ENCODE measurements at places on chromosomes 13 and 19.

GRCh38 chr13:64482373-64482772, 2747.8 kb downstream of the PCDH9 start:
- no peak for DNase-seq

- DNase-seq = no peak
These were observed 77.2 kb upstream of the SLC10A2 start for GRCh38 chr13:103143432-103143831.

DNA sequence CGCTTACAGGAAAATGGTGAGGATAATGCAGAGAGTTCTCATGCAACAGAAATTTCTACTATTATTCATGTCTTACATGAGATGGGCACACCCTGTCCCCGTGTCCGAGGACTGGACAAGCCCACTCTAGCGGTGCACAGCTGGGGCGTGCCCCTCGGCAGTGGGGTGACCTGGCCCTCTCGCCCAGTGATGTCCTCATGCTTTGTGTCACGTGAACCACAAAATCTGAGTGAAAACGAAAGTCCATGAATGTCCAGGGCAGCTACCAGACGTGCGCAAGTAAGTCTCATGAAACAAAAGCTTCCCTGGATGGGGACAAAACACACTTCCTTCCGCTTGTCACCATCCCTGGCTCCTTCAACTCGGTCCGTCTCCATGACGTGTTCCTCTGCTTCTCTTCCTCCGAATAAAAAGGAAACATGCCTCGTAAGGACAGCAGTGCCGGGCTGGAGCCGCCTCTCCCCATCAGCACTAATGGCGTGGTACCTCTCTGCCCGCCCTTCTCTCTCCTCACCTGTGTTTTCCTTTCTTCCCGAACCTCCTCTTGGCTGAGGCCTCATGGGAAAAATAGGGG, 45.6 kb downstream of the ANKRD10 start:
- no peak for DNase-seq

GRCh38 chr13:75145927-75146326, 336.0 kb downstream of the TBC1D4 start:
- DNase-seq = no peak

DNA sequence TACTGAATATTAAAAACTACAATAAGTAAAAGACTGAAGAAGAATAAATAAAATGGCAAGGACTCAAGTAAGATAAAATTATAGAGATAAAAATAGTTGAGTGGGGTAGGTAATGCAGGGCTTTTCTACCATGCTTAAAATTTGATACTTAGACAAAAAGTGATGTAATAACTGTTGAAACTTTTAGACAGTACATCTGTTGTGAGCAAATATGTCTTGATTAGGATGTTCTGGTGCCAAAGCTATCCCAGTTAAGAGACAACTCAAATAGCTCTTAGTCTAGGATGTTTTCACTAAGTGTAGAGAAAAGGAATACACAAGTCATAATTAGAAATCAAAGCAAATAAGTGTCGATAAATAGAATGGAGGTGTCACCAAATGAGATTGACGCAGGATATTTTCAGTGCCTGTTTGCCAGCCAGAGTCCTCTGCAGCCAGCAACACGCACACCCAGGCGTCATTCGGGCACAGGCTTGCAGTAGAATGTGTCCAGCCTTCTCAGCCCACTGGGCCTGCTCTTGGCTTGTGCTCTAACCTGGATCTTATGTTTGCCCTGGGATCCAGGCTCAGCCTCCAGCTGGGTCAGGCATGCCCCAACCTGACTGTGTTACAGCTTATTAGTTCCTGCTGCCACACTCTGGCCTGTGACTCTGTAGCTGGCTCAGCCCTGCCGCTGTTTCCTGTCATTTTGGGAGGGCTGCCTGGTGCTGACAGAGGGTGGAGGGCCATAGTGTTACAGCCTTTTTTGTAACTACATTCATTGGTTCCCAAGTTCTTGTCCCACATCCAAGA, 766.2 kb downstream of the PCDH17 start:
- DNase-seq = no peak

GRCh38 chr19:45464852-45465441, 2.8 kb upstream of the FOSB start:
- no peak for DNase-seq

- DNase-seq = no peak
These were observed 99.5 kb upstream of the SPATA13 start for GRCh38 chr13:24060993-24061392.

DNA sequence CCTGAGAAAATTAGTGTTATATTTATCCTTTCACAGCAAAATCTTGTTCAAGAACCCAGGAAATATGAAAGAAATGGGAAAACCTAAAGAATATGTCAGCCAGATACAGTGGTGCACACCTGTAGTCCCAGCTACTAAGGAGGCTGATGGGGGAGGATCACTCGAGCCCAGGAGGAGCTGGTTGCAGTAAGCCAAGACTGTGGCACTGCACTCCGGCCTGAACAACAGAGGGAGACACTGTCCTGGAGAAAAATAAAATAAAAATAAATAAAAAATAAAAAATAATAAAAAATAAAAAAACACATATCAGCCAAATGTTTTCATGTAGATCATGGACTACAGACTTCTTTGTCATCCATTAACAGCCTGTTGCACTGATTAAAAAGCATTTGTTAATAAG, 244.8 kb upstream of the KLHL1 start:
- DNase-seq = no peak

GRCh38 chr19:39405958-39406655, 540 bp upstream of the ZFP36 start:
- DNase-seq = no peak

GRCh38 chr13:105996391-105997025, 539.0 kb downstream of the EFNB2 start:
- no peak for DNase-seq

DNA sequence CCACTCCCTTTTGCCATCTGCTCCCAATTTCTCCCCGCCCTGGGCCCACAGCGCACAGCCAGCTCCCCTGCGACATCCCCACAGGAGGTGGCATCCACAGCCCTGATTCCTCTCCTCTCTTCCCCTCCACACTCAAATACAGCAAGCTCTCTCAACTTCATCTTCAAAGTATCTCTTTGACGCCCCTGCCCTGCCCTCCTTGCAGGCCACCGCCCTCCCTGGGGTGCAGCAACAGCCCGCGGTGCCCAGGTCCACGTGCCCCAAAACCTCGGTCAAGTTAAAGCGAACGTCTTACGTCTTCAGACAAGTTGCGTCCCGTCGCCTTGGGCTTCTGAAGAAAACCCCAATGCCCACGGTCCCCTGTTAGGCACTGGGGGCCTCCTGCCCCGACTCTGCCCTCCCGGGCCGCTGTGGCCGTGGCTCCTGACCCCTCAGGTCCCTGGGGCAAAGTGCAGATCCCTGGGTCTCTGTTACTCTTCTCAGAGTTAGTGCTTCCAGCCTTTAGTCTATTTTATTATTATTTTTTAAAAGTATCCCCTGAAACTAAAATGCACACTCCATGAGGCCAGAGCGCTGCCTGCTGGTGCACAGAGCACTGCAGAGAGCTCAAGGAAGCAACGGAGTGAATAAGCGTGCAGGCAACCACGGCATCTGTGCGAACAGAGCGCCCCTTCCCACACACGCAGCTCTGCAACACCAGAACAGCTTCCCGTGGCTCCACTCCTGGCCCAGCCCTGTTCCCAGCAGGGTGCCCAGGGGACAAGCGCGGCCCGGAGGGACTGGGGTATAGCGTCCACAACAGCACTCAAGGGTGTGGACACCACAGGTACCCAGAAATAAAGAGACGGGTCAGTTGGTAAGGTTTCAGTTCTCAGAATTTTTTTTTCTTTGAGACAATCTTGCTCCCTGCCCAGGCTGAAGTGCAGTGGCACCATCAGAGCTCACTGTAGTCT, 26.4 kb downstream of the IL17D start:
- DNase-seq = no peak

DNA sequence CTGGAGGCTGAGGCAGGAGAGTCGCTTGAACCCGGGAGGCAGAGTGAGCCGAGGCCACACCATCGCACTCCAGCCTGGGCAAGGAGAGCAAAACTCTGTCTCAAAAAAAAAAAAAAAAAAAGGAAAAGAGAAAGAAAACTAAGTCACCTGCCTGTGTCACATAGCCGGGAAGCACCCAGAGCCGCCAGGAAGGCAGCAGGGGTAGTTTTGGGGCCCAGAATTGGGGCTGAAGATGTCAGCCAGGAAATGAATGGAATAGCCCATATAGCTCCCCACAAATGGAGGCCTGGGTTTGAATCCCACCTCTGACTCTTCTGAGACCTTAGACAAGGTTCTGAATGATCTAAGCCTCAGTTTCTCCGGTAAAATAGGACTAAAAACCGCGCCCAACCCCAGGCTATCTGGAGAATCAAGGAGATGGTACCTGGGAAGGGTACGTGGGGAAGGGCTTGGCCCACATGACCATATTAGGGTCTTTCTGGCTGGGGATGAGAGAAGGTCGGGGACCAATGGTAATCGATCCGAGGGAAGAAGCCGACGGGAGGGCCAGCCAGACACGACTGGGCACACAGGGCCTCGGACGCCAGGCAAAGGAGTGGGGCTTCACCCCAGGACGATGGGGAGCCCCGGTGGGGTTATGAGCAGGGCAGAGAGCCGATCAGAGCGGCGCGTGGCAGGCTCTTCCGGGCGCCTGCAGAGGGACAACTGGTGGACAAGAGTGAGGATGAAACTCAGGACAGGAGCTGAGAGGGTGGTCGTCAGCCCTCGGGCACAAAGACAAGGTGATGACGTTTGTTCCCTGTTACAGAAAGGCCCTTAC, 14.4 kb downstream of the CCDC124 start:
- DNase-seq = no peak

DNA sequence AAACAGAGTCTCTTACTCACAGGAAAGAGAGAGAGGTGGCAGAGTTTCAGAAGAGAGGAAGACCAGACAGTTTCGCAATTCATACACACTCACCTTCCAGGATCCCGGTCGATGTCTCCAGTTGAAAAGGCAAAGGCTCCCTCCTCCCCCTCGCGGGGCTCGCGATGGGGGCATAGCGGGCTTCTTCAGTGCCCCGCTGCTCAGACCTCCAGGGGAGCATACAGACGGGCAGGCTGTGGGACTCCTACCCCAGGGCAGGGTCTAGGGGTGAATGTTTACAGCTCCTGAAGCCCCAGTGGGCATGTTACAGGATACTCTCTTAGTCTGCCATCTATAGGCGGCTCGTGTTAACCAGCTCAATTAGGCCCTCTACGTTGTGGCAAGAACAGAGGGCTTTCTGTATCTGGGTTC, 139.2 kb downstream of the SLITRK5 start:
- DNase-seq = no peak

DNA sequence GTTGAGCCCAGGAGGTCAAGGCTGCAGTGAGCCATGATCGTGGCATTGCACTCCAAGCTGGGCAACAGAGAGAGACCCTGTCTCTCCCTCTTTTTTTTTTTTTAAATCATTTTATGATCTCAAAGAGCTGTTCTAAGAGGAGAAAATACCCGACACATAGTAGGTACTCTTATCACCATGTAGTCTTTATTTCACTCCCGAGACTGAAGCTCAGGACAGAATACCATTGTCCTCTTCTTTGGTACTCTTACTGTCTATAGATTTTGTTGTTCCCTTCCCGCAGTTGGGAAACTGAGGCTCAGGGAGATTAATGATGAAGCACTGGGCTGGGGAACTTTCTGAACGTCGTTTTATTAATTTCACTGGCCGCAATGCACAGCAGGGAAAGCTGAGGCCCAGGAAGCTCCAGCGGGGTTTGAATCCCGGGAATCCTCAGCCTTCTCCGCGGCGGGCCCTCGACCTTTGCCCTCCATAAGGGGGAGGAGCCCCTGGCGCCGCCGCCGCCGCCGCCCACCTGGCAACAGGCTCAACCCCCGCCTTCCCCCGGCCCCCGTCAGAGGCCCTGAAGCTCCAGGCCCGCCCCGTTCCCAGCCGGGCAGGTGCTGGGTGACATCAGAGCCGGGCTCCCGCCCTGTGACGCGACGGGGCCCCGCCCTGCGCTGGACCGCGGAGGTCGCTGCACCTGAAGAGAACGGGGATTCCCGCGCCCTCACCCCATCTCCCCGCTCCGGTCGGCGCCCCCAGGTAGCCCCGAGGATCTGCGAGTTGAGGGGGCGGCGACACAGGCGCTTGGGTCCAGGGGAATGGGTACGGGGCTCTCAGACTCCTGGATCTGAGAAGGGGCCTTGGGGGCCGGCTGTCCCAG, 1.6 kb downstream of the MYH14 start:
- DNase-seq = peak; percentile 71

GRCh38 chr13:98511435-98511834, 65.5 kb downstream of the STK24 start:
- no peak for DNase-seq

GRCh38 chr13:97226013-97226412, 3.9 kb downstream of the MBNL2 start:
- no peak for DNase-seq

DNA sequence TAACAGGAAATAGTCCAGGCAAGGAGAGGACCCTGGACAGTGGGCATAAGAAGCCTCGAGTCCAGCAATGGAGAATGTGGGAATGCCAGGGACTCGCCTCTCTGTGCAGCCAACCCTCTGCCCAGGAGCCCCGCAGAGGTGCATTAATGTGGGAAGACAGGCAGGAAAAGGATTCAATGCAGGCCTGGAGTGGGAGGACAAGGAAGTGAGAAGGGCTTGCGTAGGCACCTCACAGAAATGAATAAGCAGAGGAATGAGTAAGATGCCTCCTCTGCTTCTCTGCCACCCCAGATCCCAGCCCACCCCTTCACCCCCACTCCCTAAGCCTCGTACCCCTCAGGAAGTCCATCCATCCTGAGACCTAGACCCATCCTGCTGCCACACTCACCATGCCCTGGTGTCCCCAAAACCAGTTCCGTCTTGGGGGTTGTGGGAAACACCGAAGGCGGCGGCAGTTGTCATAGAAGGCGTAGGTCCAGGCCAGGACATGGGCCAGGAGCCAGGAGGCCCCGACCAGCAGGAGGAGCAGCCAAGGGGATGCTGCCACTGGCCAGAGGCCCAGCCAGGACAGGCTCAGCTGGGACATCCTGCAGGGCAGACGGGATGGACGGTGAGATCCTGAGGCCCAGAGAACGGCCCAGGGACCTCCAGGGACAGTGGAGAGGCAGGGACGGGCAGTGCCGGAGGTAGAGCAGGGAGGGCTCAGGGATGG, 692 bp downstream of the CYP4F2 start:
- DNase-seq = no peak

GRCh38 chr13:113782472-113782871, 23.4 kb downstream of the TMEM255B start:
- DNase-seq = no peak

DNA sequence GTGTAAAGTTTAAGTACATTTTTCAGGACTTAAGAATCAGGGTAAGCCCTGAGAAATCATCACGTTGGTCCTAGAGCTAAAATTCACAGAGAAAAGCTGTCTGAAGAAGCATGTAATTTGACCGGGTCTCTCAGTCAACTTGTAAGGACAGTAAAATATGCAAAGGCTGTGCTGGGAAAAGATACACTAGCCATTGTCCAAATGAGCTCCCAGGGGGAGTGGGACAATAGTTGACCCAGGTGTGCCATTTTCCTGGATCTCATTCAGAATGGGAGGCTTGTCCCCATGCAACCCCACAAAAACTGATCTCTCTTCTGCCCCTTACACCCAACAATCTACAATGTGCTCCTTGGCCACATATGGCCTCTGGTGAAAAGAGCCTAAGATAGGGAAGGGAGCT, 437.9 kb downstream of the KLF12 start:
- DNase-seq = no peak
